Renal pelvis (tissue), 12 donors: ENCODE measurements at places on chromosomes 1 and 21. TPM values are rescaled to one million over a fixed set of nuclear protein-coding genes. Genes with fewer than 3 reads are reported as not detected.

Gene BEST4
- 1.3 TPM for polyA plus RNA-seq

Gene MACF1
- 276 TPM for polyA plus RNA-seq

Gene KCNJ15
- 322 TPM for polyA plus RNA-seq

Gene HENMT1
- 9.6 TPM for polyA plus RNA-seq

Gene LIPI
- polyA plus RNA-seq = 0.81 TPM
